Endothelial cell (in vitro differentiated cells): ENCODE measurements at places on chromosomes 2 and 18. TPM values are rescaled to one million over a fixed set of nuclear protein-coding genes. Genes with fewer than 3 reads are reported as not detected.

DNA sequence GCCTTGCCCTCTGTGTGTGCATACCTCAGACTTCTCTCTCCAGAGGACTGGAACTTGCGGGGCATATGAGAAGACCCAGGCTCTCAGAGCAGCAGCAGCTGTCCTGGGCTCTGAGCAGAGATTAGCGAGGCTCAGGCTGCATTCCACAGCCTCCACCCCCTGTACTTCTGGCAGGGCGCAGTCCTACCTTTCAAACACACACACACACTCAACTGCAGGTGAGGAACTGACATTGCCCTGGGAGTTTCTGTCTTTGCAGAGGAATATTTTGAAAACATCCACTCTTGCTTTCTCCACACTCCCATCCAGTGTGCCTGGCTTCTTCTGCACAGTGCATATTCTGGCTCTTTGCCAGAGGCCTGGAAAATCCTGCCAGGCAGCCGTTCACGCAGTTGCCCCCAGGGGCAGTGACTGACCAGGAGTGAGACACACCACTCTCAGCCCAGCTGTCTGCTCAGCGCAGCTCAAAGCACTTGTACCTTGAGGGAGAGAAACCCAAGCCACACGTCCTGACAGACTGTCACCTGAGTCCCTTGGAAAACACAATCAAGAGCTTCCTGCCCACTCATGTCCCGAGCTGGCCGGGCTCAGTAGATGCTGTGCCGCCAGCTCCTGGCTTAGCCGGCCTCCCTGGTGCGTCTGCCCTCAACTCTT, 460.8 kb downstream of the RNF144A start:
- peak; percentile 29 for DNase-seq
- no peak overlapping the region for H3K4me3 ChIP-seq

- H3K27ac ChIP-seq, result no peak overlapping the region
- H3K4me1 ChIP-seq, result no peaks in the 10 kb centered on the region
- peaks cover 1% of the 10 kb centered on the region for H3K27me3 ChIP-seq
- no peaks in the 10 kb centered on the region for H3K36me3 ChIP-seq
- no peak for DNase-seq
Measured at GRCh38 chr2:157501026-157501425, 57.1 kb upstream of the CYTIP start.

GRCh38 chr2:132665401-132666140, 4.4 kb downstream of the LYPD1 start:
- H3K4me1 ChIP-seq, result peaks cover 2% of the 10 kb centered on the region
- DNase-seq, result no peak
- no peak overlapping the region for H3K4me3 ChIP-seq
- H3K27me3 ChIP-seq, result peaks cover 6% of the 10 kb centered on the region
- H3K27ac ChIP-seq, result no peak overlapping the region
- no peaks in the 10 kb centered on the region for H3K36me3 ChIP-seq

- no peaks in the 10 kb centered on the region for H3K4me1 ChIP-seq
- H3K4me3 ChIP-seq, result no peak overlapping the region
Measured at GRCh38 chr2:230678451-230678850, 34.2 kb upstream of the CAB39 start.

- H3K36me3 ChIP-seq, result no peaks in the 10 kb centered on the region
- H3K4me3 ChIP-seq, result no peak overlapping the region
- H3K27me3 ChIP-seq, result no peaks in the 10 kb centered on the region
- H3K27ac ChIP-seq, result no peak overlapping the region
- no peak for DNase-seq
Measured at GRCh38 chr2:189599245-189599644, 18.7 kb upstream of the SLC40A1 start.

The MRPL53 gene
- 59.0 TPM for total RNA-seq

The L3MBTL4 gene
- 0.56 TPM for total RNA-seq

The LINC00305 gene
- total RNA-seq, result 16.4 TPM

The PROM2 gene
- total RNA-seq, result 0.62 TPM

DNA sequence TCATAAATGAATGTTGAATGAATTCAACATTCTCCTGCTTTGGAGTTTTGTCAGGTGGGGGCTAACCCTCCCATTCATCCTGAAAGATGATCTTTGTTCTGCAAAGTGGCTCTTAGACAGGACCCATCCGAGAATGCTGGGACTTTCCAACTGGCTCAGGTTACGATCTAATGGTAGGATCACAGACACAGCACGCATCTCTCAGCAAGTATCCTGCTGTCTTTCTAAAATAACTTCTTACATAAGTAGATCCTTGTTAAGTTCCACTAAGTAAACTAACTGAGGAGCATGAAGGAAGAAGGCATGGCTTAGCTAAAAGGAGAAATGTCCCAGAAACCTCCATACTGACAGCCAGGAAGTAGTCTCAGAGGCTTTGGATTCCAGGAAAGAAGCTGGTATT, 23.7 kb downstream of the CYP27A1 start:
- no peaks in the 10 kb centered on the region for H3K27me3 ChIP-seq
- peak overlapping the region; percentile 71 for H3K27ac ChIP-seq
- H3K4me1 ChIP-seq, result peaks cover 10% of the 10 kb centered on the region
- H3K4me3 ChIP-seq, result no peak overlapping the region
- no peak for DNase-seq

The MTA3 gene
- 105 TPM for total RNA-seq

GRCh38 chr2:59691518-59692190, 861.8 kb downstream of the BCL11A start:
- H3K27ac ChIP-seq, result no peak overlapping the region
- no peaks in the 10 kb centered on the region for H3K27me3 ChIP-seq
- H3K4me3 ChIP-seq, result no peak overlapping the region
- no peaks in the 10 kb centered on the region for H3K36me3 ChIP-seq
- DNase-seq, result no peak

DNA sequence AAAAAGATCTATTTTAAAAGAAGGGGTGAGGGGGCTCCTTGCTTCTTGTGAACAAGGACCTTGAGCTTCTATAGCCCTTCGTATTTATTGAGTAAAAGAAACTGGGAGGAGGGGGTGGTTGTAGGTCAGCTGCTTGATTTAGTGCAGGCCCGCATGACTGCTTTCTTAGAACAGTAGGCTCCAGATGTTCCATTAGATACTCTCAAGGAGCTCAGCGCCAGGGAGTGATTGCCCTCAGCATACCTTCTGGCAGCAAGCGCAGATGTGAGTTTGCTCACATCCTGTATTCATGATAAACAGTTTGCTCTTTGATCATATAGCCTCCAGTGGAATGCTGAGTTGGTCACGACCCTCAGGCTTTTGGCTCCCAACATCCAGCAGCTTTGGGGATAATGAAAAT, 108.9 kb upstream of the XPO1 start:
- no peak overlapping the region for H3K4me3 ChIP-seq
- peaks cover 4% of the 10 kb centered on the region for H3K36me3 ChIP-seq
- H3K27ac ChIP-seq, result no peak overlapping the region
- no peak for DNase-seq

The ALPI gene
- not detected for total RNA-seq

The SMAD7 gene
- 30.1 TPM for total RNA-seq
